ENCODE measurements at places on chromosomes 13 and 19. TPM values are rescaled to one million over a fixed set of nuclear protein-coding genes. Genes with fewer than 3 reads are reported as not detected.
A peak's percentile ranks its signal among the peaks of the same experiment; 100 is the strongest.

EDNRB gene
- 39.4 TPM for total RNA-seq

NHLRC3 gene
- 45.2 TPM for total RNA-seq

- no peak for DNase-seq
Observed at GRCh38 chr19:51701468-51702100, 8.5 kb downstream of the SPACA6 start.

DNA sequence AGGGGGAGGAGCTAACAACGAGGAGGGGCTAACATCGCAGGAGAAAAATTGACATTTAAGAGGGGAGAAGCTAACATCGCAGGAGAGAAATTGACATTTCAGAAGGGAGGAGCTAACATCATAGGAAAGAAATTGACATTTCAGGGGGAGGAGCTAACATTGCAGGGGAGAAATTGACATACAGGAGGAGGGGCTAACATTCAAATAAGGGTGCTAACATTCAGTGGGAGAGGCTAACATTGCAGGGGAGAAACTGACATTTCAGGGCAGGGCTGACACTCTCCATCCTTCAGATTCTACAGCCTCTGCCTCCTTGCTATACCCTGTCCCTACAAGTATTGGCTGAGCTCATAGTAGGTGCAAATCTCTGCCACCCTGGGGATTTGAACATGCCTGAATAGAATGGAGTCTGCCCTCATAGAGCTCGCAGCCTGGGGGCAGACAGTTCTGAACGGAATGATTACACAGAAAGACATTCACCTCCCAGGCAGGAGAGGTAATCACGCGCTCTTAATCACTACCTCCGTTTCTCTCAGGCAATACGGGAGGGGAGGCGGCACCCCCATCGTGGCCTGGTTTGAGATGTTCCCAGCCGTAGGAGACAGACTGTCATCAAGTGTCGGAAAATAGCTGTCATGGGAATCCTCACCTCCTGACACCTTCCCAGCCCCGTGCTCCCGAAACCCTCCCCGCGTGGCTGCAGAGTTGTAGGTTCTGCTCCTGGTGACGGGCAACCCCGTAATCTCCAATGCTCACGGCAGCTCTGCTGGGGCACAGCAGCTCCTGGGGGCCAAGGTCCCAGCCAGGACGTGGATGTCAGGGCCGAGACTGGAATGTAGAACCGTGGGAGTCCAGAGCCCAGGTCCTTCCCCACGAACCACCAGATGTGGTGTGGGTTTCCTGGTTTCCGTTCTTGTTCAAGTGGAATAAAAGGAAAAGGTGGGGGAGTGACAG is 9.5 kb downstream of the GPR32 start:
- DNase-seq, result no peak

- DNase-seq, result peak; percentile 44
Observed at GRCh38 chr13:110136660-110137585, 170.0 kb downstream of the COL4A1 start.

- no peak for DNase-seq
Observed at GRCh38 chr19:32404213-32404932, 1.2 kb upstream of the DPY19L3 start.

GRCh38 chr13:108226184-108226583 is 8.0 kb downstream of the ABHD13 start:
- no peak for DNase-seq

- no peak for DNase-seq
Observed at GRCh38 chr13:106521095-106521799, 14.2 kb downstream of the EFNB2 start.

GRCh38 chr13:69721631-69722030 is 386.0 kb upstream of the ATXN8OS start:
- no peak for DNase-seq

CACNG8 gene
- 0.10 TPM for total RNA-seq

TEX101 gene
- not detected for total RNA-seq
